BE2C (cell line): ENCODE measurements at places on chromosomes 2 and 18.

GRCh38 chr2:77348821-77349220 is 173.4 kb downstream of the LRRTM4 start:
- no peak for DNase-seq

GRCh38 chr2:178105566-178105965 is 6.7 kb upstream of the RBM45 start:
- no peak for DNase-seq

DNA sequence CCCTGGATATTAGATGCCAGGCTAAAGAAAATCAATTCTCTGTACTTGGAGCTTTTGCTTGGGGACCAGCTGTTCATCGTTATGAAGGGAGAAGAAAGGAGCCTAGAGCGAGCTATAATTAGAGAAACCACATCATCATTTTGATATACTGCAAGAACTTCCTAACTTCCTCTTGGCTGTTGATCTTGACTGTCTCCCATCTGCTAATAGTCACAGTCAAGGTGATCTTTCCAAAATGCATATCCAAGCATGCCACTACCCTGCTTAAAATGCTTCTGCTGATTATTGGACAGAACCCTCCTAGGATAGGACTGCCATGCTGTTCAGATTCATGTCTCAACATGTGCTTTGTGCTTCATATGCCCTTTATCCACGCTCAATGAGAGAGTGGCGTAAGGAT is 54.8 kb downstream of the RAPGEF4 start:
- DNase-seq: no peak

DNA sequence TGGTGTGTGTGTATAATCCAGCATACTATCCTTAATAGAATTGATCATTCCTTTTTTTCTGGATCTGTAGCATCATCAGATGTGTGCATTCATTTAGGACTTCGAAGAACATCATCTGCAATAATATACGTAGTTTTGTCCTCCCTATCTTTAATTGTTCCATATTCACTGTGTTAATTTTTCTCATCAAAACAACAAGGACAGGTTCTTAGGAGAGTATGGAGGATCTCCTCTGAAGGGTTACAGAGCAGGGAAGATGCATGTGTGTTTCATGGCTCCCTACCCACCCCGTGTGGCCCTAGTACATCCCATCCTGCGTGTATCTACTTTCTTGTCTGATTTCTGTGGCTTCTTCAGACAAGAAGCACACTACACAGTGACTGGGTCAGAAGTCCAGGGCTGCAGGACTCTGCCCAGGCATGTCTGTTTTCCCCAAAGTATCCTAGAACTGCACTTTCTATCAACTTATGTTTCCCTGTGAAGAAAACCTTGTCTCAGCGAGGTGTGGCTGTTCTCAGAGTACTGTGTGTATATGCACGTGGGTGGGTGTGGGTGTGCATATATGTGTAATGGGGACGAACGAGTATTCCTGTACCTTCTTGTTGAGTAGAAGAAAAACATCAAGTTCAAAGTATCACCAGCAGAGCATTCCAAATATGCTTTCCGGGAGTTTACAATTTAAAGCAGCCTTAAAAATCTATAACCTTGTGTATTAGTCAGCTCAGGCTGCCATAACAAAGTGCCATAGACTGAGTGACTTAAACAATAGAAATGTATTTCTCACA is 220.4 kb upstream of the FOSL2 start:
- no peak for DNase-seq

DNA sequence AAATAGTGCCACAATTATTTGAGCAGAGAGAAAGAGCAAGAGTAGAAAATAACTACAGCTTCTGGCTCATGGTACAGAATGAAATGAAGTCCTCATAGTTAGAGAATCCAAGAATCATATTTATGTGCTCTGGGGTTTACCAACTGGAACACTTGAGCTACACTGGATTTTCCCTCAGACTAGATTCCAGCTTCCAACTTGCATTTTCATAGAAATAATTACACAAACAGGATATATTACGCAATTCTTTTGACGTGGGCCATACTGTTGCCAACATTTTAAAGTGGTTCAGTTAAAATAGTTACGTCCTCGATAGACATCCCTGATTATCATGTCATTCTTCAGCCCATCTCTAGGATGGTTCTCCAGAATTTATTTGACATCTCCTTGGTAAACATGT is 129.2 kb downstream of the ETAA1 start:
- no peak for DNase-seq

- DNase-seq: no peak
Observed at GRCh38 chr2:204898928-204899640, 353.8 kb downstream of the PARD3B start.

GRCh38 chr2:31874071-31874470 is 136.7 kb downstream of the MEMO1 start:
- DNase-seq: no peak
